ENCODE measurements at places on chromosomes 6 and 20.

GRCh38 chr20:63534831-63535651 lies 2.1 kb downstream of the PTK6 start:
- peak; percentile 46 for DNase-seq

DNA sequence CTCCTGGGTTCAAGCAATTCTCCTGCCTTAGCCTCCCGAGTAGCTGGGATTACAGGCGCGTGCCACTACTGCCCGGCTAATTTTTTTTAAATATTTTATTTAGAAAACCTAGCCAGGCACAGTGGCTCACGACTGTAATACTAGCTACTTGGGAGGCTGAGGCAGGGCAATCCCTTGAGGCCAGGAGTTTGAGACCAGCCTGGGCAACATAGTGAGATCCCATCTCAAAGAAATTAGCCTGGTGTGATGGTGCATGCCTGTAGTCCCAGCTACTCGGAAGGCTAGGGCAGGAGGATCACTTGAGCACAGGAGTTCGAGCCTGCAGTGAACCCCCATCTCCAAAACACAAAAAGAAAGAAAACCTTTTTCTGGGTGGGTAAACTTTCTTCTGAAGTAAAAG lies 2.4 kb downstream of the SLC44A4 start:
- no peak for DNase-seq

- peak; percentile 92 for DNase-seq
These were observed 13.3 kb upstream of the RBPJL start for GRCh38 chr20:45293041-45294002.

DNA sequence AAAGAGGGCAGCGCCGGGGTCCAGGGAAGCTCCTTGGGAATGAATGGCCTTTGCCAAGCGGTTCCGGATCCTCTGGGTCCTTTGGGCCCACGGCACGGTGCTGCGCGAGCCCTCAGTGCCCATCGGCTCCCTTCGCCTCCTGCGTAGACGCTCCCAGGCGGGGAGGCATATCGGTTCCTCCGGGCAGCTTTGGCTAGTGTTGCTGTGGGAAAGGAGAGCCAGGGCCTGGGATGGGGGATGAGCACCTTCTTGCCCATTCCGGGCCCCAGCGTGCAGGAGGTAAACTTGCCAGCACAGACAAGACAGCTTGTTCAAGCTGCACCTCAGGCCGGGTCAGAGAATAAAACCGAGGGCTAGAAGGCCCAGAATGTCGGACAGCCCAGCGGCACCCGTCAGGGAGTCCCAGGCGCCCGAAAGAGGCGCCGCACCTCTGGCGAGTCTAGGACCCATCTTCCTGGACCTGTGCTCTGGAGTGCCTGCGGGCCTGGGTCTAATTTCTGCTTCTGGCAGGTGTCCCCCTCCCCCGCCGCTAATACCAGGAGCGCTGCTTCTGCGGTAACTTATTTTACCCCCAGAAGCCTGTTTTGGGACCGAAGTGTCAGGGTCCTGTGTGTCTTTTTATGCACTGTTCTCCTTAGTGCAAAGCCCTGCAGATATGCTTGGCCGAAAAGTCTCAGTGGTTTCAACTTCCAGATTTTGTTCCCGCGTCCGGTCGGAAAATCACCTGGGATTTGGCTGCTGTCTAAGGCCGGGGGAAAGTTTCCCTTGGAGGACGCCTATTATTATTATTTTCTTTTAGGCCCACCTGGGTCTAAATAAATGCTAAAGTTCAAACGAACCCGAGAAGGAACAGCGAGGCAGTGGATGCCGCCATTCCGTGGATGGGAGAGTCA lies 1.7 kb upstream of the TFAP2C start:
- DNase-seq: no peak

DNA sequence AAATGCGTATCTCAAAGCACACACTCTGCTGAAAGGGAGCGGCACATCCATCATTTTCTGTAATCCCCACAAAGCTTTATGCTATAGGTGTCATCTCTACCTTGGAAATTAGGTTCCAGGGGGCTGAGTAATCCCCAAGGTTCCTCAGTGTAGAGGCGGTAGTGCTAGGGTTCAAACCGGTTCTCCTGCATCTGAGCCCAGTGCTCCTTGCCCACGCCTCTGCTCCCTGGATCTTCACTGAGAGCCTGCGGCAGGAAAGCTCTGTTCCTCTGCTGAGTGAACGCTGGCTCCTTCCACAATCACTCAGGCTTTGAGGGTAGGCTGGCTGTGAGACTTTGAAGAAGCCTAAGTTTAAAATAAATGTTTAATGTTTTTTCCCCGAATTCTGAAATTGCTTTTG lies 24.9 kb downstream of the SLC22A23 start:
- no peak for DNase-seq

DNA sequence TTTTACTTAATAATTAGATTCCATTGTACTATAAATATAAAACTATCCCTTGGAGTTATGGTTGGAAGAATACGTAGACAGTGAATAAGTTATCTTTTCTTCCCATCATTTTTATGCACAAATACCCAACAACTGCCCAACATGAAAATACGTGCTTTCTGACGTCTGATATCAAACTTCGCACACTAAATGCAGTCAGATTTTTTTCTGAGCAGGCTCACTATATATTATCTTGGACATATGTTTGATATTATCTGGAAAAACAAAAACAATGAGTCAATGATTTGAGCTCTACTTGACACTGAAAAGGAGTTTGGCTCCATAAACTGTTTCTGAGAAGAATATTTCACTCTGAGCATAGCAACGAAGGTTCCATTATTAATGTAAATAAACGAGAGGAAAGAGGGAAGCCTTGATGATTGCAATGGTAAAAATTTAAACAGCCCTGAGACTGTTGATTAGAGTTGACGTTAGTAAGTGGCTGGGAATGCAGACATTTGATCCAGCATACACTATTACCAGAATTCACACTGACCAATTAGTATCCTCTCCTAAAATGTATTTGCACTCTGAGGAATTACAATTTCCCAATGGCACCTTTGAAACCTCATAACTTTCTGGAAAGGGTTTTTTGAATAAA lies 1090.0 kb downstream of the EPHA7 start:
- DNase-seq: no peak
